ENCODE measurements at places on chromosomes 3 and 15. TPM values are rescaled to one million over a fixed set of nuclear protein-coding genes. Genes with fewer than 3 reads are reported as not detected.
A peak's percentile ranks its signal among the peaks of the same experiment; 100 is the strongest.

- DNase-seq = no peak
These were observed 285.9 kb downstream of the XXYLT1 start for GRCh38 chr3:194985031-194985578.

DNA sequence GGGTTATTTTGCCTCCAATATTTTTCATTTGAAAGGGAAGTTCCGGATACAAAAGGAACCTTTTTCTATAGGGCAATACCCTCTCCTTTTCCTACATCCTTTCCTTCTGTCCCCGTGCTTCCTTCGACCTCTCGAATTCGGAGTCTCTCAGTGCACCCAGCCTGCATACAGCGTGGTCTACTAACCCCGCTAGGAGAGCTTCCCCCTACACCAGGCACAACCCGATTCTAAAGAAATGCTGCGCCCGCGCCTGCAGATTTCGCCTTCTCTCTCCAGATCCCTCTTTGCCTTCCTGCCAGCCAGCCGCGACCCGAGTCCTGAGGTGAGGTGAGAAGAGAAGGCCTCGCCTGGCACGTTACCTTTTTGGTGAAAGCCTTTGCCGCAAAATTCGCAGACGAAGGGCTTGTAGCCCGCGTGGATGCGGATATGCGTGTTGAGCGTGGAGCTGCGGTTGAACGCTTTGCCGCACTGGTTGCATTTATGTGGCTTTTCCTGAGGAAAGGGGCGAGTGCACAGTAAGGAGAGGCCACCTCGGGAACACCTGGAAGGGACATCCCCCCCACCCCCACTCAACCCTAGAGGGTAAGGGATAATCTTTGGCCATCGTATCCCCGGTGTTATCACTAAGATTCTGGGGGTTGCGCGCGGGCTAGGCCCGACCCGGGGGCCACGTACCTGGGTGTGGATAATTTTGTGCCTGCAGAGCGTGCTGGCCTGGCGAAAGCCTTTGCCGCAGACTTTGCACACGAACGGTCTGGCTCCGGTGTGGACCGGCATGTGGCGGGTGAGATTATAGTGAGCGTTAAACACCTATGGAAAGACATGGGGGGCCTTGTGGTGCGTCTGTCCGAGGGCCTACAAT is 2.3 kb downstream of the FEZF2 start:
- DNase-seq = no peak

- DNase-seq = peak; percentile 65
These were observed at the start of gene FAM240A for GRCh38 chr3:46612324-46612723. Gene FAM240A (plus strand): TSS chr3:46612525. CDS start chr3:46612684, 159 bp downstream.

- no peak for DNase-seq
These were observed 8.5 kb downstream of the POC1A start for GRCh38 chr3:52145736-52146110.

GRCh38 chr3:61595826-61596225 is 34.5 kb downstream of the PTPRG start:
- DNase-seq = no peak

GRCh38 chr3:196684548-196685407 is 27.3 kb downstream of the CEP19 start:
- peak; percentile 81 for DNase-seq

GRCh38 chr3:16587047-16587680 is 18.1 kb downstream of the DAZL start:
- no peak for DNase-seq

- DNase-seq = no peak
These were observed 13.2 kb downstream of the USP13 start for GRCh38 chr3:179666030-179666429.

GRCh38 chr15:98893401-98893800 is 114.2 kb downstream of the PGPEP1L start:
- no peak for DNase-seq

DNA sequence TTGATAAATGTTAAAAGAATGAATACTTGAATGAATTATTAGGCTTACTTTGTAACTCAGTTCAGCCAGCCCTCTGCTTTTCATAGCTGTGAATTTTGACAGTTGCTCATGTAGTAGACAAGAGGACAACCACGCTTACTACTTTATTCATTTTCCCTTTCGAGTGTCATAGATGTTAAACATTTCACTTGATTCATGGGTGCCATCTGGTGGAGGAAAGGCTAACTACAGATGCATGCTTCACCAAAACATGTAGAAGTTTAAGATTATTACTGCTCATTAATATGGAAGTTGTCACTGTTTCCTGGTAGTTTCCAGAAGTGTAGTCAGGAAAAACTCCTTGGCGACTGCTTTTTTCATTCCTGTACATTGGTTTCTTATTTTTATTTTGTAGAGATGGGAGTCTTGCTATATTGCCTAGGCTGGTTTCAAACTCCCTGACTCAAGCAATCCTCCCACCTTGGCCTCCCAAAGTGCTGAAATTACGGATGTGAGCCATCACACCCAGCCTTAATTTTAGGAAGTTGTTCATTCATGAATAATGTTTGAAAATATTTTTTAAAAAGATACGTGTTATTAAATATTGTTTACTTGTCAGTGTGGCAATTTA is 163.2 kb downstream of the B3GALNT1 start:
- peak; percentile 82 for DNase-seq

COPS2 gene
- 88.8 TPM for total RNA-seq
